Gastroesophageal sphincter (tissue), 4 donors: ENCODE measurements at places on chromosomes 3 and 15.

- no peak for ATAC-seq
Observed at GRCh38 chr15:34701536-34701935, 53.3 kb downstream of the GJD2 start.

DNA sequence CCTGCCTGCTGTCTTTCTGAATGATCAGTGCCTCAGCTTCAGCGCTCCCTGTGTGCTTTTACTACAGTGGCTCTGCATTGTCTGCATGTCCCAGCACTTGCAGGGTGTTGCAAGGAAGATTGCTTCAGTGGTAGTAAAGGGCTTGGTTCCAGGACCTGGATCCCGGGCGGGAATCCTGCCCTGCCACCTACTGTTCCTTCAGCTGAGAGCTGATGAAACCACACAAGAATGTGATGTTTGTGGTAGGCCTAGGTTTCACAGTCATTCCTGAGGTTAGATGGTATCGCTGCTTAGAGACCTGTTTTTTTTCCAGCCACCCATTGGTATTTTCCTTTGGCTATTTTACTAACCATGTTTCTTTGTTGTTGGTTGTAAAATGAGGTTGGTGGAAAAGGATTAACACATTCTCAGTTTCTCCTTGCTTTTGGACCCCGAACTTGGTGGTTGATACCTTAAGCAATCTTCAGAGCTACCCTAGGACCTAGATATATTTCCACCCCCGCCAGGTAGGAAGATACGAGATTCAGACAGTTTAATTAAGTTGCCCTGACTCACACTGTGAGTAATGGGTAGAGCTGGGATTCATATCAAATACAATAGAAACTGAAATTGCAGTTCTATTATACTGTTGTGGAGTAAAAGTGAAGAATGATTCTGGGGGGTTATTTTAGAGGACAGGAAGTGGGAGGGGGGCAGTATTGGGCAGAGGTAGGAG, 11.4 kb downstream of the GPR87 start:
- ATAC-seq, result peak; percentile 88

GRCh38 chr15:62164014-62164395, 1.1 kb downstream of the C2CD4B start:
- ATAC-seq, result peak; percentile 30

DNA sequence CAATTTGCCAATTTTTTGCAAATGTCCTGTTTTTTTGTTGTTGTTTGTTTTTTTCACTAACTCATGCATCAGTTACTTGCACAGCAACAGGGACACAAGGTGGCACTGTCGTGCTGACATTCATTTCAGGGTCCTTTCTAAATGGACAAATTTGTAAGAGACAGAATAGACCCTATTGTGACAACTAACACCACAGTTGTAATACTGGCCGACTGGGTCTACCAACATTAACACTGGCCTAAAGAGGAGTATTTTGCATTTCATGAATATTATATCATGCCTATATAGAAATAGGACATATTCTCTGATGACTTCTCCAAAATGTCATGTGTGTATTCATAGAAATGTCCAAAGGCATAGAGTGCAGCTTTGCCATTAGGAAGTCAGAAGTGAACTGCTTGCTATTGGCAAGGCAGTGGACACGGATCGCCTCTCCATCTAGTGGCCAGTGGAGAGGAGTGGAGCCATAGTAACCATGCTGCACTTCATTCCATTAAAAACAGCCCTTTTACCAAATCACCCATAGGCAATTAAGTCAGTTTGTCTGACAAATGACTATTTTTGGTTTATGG, 54.8 kb downstream of the ZBTB20 start:
- ATAC-seq, result peak; percentile 93

- no peak for ATAC-seq
Observed at GRCh38 chr3:128547368-128547987, 54.5 kb upstream of the GATA2 start.

DNA sequence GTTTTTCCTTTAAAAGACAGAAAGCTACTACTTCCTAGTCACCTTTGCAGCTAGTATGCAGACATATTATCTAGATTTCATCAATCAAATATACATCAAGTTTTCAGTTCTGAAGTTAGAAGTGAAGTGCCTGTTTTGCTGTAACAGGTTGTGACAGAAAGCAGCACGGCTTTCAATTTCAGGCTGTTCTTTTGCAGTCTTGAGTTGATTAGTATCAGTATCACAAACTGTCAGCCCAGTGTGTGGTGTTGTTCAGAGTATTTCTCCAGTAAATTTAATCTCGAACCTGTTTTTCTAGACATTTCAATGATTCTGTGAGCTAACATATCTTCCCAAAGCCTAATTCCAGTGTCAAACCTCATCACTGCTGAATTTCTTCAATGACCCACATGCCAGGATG, 1050.8 kb downstream of the DIPK2A start:
- ATAC-seq, result no peak

- no peak for ATAC-seq
Observed at GRCh38 chr15:52163321-52164190, 27.6 kb downstream of the GNB5 start.

DNA sequence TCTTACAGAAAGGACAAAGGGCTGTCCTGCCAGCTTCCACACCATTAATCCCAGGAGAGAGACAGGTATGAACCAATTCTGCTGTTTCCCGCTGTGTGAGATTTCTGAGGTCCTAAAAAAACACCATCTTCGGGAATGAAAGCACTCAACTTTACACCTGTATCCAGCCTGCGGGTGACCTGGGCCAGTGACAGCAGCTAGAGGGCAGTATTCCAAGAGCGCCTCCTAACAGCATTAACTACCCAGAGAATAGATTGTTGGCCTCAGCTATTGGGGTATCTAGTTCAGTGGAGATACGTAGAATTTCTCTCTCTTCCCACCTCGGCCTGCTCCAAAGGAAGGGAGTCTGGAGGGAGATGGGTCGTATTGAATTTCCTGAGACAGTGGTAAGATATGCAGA, 55.1 kb downstream of the WDR76 start:
- ATAC-seq, result no peak

DNA sequence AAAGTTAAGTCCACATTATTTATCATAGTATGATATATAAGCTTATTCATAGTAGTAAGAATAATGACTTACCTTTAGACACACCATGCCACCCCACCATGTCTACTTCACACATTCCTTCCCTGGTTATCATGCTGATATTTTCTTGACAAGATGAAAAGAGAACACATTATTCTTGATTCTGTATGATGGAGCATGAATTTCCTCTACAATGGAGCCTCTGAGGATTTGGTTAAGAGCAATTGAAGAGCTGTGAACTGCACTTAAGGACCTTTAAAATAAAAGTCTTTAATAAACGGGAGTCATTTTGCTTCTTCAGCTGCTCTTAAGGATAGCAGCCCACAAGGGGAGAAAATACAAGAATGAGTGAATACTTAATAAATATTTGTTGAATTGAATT, 226.7 kb downstream of the CADM2 start:
- ATAC-seq, result no peak

GRCh38 chr15:60265057-60265456, 132.7 kb downstream of the ANXA2 start:
- no peak for ATAC-seq

GRCh38 chr3:1953536-1953935, 145.1 kb upstream of the CNTN4 start:
- no peak for ATAC-seq

- no peak for ATAC-seq
Observed at GRCh38 chr3:57268416-57268815, 24.1 kb downstream of the ASB14 start.

DNA sequence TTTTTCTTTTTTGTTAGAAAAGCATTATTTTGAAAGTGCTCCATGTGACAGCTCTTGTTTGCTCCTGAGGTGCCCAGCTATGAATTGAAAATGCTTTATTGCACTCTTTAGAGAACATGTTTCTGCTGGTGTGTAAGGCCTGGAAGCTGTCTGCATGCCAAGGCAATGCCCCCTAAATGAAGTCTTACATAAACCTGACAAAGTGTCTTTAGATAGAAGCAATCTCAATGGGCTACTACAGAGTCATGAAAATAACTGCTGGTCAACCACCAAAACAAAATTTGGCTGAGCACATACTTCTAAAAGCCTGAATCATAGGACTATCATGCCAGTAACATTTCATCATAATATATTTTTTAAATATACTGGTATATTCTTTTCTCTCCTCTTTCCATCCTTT, 178.7 kb downstream of the THRB start:
- peak; percentile 37 for ATAC-seq

GRCh38 chr3:132268956-132269355, 48.3 kb upstream of the ACP3 start:
- ATAC-seq, result no peak

GRCh38 chr15:92677999-92678398, 22.4 kb upstream of the FAM174B start:
- ATAC-seq, result no peak

- ATAC-seq, result no peak
Observed at GRCh38 chr3:143200001-143200924, 80.7 kb downstream of the CHST2 start.

- ATAC-seq, result peak; percentile 83
Observed at GRCh38 chr3:5057857-5058324, 64.2 kb upstream of the ARL8B start.

GRCh38 chr3:194215392-194215791, 79.4 kb downstream of the HES1 start:
- no peak for ATAC-seq

DNA sequence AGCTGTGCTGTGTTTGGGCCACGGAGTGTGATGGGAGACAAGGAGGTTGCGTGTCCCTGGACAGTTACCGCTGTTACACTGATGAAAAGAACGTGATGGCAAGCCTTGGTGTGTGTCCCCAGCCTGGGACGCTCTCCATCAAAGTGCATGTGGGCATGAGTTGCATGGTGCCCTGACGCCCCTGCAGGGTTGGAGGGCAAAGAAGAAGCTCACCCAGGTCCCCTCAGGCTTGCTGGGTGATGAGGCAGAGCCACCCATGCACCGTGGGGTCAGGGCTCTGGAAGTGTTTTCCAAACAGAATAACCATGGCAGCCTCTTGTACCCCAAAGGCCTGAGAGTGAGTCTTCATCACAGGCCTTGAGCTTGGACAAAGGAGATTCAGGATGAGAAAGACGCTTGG, 189.2 kb downstream of the ATP10A start:
- ATAC-seq, result no peak

DNA sequence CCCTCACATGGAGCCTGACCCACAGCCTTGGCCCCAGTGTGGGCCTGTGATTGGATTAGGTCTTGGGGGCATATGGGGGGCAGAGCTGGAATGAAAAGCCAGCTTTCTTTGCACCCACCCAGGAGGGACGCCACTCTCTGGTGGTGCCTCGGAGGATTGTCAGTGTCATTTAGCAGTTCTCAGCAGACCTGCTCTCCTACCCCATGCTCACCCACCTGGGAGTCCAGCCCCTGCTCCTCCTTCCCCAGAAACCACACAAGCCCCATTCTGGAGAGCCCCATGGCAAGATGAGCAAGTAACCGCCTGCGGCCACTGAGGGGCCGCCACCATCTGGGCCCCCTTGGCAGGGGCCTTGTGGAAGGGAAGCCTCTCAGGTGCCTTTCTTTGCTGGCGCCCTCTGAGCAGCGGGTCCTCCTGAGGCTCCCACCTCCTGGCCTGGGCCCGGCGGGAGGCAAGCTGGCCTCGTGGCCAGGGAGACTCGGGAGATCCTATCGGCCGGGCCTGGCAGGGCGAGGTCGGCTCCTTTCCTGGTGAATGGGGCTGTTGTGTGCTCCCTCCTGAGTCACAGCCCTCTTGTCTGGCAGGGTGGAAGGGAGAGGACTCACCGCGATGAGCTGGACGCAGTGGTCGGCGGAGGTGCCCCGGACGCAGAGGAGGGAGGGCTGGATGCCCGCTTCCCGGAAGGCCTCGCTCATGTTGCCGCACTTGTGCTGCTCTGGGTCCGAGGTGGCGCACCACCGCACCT, 2.3 kb downstream of the MELTF start:
- no peak for ATAC-seq

DNA sequence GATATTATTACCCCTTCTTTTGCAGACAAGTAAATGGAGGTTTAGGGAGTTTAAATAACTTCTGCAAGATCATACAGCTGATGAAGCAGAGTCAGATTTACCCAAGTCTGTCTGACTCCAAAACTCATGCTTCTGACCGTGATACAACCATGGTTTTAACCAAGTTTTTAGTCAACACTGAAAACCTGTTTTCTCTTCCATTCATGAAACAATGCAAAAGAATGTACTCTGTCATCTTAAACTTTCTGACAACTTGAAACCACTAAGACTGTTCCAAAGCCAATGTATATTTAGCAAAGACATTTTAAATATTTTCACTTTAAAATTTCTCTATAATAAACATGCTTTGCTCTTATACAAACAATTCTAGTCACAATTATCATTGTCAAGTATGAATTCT, 77.0 kb upstream of the RBMS3 start:
- no peak for ATAC-seq

GRCh38 chr3:136162322-136162721, 33.8 kb downstream of the MSL2 start:
- ATAC-seq, result no peak

DNA sequence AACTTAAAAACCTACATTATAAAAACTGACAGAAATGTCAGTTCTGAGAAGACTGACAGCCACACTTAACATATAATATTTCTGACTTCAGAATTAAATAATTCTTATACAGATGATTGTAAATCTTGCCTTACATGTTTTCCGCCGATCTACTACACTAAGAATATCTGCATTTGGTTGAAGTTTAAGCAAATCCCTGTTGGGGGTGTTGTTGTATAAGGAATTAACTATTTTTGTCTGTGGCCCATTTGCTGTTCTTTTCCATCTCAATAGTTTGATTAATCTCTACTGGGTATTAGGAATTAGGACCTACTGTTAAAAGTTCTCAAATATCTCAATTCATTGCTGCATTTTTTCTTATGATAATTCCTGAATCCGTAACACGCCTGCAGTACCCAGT, 838.3 kb upstream of the ROBO1 start:
- no peak for ATAC-seq

GRCh38 chr3:104044002-104044401, 1322.7 kb upstream of the ALCAM start:
- ATAC-seq, result no peak

- no peak for ATAC-seq
Observed at GRCh38 chr15:67063689-67064606, 1.5 kb upstream of the SMAD3 start.

- no peak for ATAC-seq
Observed at GRCh38 chr3:64088408-64089205, 65.3 kb upstream of the PSMD6 start.

- peak; percentile 55 for ATAC-seq
Observed at GRCh38 chr3:171646357-171647133, 163.7 kb downstream of the PLD1 start.

DNA sequence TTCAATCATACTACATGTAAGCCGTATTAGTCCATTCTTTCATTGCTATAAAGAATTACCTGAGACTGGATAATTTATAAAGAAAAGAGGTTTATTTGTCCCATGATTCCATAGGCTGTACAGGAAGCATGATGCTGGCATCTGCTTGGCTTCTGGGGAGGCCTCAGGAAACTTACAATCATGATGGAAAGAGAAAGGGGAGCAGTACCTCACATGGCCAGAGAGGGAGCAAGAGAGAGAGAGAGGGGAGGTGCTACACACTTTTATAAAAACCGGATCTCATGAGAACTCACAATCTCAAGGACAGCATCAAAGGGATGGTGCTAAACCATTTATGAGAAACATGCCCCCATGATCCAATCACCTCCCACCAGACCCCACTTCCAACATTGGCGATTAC, 14.3 kb upstream of the CLASP2 start:
- no peak for ATAC-seq

GRCh38 chr3:65521032-65521431, 517.7 kb downstream of the MAGI1 start:
- no peak for ATAC-seq

GRCh38 chr15:77836121-77836692, 203.5 kb upstream of the LINGO1 start:
- ATAC-seq, result no peak

GRCh38 chr3:140467796-140468315, 210.0 kb upstream of the TRIM42 start:
- no peak for ATAC-seq
